Amniotic stem cell (primary cell): ENCODE measurements at places on chromosomes 6 and 20.

- no peak for DNase-seq
Observed at GRCh38 chr6:145244349-145245100, 490.8 kb downstream of the EPM2A start.

DNA sequence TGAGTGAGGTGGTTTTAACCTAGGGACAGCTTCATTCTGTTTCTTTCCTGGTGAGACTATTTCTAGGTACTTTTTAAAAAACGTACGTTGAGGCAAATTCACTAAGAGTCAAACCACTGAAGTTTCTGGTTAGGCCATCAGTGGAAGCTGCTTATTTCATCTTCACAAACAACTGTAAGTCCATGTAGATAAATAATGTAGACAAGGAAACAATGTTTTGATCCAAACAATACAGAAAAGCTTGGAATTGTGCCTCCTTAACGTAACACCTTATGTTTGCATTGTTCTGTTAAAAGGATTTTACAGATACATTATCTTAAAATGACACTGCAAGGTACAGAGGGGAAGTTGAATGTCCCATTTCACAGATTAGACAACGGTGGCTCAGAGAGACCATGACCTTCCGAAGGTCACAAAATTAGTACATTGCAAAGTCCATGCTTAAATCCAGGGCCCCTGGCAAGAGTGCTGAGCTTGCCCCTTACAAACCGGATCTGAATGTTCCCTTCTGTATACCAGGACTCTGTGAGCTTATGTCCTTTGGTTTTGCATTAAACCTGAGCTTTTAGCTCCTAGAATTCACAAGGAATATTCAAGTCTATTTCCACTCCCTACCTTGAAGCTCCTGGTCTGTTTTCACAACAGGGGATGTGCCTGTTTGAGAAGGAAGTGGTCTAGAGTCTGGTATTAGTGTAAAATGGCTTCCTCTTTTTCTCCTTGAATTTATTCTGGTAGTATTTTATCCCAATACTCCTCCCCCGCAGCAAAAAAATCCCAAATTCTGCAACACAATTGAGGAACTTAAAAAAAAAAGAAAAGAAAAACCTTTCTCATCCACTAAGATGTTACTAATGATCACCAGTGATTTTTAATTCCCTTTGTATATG lies 28.9 kb upstream of the ZNF217 start:
- DNase-seq: no peak

- DNase-seq: no peak
Observed at GRCh38 chr20:46006022-46006705, 2.5 kb upstream of the MMP9 start.

- no peak for DNase-seq
Observed at GRCh38 chr6:5840734-5841390, 165.9 kb downstream of the NRN1 start.

DNA sequence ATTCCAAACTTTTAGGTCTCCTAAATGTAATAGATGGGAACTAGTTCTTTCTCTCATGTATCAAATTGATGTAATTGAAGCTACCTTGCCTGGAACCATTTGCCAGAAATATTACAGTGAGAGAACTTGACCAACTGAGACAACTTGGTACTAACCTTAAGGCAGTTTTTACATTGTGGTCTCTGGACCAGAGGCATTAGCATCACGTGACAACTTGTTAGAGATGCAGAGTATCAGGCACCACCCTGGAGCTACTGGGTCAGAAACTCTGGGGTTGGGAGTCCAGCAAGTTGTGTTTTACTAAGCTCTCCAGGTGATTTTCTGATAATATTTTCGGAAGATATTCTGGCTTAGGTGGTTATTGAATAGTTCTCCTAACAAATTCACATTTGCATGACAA lies 982.1 kb upstream of the SLC35B3 start:
- no peak for DNase-seq

DNA sequence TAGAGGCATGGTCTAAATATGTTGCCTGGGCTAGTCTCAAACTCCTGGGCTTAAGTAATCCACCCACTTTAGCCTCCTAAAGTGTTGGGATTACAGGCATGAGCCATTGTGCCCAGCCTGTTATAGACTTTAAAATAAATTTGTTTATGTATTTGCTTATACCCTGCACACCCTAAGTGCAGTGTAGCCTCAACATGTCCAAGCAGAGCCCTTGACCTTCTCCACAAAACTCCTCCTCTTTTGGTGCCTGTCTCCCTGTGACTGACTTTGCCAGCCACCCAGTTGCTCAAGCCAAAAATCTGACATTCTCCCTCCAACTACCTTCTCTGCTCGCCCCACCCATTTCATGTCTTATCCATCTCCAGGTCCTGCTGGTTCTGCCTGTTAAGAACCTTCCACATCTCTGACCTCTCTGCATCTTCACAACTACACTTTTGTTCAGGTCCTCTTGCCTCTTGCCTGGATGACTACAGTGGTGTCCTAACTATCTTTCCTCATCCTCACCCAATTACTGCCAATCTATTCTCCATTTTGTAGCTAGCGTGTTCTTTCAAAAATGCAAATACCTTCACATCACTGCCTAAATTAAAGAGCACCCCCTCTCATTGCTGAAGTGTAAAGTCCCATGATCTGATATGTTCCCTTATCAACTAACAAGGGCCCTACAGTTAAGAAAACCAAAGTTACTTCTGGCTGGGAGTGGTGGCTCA lies 11.2 kb upstream of the KIFC1 start:
- DNase-seq: no peak

DNA sequence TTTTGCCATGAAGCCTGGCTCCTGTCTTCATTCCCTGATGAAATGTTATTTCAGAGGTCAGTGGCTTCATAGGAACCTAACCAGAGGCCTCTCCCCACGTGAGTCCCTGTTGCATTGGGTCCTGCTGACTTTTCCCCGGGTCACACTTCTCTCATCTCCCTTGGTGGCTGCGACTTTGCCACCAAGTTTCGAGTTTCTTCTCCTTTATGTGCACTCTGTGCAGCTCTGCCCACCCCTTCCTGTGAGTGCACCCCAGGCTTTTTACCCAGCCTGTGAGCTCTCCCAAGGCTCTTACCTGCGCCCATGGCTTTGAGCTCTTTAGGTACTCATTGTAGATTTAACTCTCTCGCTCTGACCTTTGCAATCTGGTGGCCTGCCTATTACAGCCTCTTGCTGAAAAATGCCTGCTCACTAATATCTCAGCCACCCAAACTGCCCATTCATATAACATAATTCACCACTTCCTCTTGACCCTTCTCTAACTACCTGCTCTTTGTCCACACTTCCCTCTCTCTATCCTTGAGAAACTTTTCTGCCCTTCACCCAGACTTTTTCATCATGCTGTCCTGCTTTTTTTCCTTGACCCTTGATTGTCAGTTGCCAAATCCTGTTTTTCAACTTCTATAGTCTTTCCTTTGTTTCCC lies 105.9 kb downstream of the SASH1 start:
- no peak for DNase-seq

- DNase-seq: no peak
Observed at GRCh38 chr20:3218307-3218988, 9.2 kb downstream of the ITPA start.

GRCh38 chr6:30490026-30490876 lies 942 bp downstream of the HLA-E start:
- no peak for DNase-seq

DNA sequence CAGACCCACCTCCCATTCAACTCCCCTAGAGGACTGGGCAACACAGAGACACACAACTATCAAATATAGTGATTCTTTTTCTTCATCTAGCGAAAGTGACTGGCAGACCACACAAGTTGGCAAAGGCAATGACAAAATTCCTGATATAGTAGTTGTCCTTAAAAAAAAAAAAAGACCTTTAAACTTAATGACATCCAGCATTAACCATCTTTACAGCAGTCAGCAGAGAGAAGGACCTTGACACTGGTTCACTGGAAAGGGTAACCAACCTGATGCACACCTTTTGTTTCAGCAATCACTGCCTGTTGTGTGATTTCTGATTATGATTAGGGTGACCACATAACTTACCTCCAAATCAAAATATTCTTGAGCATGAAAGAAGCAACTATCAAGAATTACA lies 1.7 kb upstream of the CNKSR3 start:
- DNase-seq: no peak

DNA sequence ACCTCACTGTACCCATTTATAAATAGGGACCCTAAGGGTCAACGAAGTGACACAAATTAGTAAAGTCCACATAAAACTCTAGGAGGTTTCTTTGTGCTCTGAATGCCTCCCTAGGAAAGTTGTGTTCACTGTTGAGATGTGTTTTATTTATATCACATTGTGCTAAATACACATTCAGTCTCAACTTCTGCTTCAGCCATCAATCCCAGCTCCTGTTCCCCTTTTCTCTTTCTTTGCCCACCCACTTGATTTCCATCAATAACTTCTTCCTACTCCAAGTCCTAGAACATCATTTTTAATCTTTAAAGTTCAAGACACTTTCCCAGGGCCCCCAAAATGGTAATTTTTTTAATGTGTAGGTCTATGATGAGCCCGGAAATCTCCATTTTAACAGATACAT lies 208.3 kb upstream of the RAB32 start:
- no peak for DNase-seq

DNA sequence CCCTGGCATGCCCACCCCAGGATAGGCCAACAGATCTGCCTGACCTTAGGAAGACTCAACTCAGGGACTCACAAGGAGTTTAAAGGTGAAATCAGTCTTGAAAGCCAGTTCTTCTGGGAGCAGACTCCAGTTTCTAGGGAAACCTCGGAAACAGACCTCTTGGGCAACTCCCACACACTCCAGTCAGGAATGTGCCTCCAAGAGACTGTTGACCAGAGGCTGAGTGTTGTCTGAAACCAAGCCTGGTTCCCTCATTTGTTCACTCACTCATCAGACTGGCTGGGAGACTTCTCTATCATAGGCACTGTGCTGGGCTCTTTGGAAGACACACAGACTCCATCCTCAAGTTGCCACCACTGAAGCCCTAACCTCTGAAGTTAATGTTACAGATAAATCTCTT lies 1.8 kb downstream of the TREM1 start:
- no peak for DNase-seq

DNA sequence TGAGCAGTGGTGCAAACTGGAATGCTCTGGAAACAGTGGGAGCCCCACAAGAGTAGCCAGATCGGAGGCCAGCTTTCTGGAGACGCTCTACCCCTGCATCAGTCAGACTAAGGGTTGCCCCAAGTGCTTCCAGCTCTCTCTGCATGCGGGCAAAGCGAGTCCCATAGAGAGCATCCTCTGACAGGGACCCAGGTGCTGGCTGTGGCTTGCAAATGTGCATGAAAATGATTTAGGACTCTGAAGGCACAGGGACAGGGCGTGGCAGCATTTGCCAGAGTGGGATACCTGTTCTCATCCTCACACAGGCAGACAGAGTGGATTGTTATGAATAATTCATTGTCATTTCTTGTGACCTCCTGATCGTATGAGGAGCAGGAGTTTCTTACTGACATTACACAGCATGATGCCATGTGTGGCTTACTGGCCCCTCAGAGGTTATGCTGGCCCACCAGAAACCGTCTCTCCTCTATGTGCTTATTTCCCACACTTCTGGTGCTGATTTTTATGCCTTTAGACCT lies 10.3 kb downstream of the RIN2 start:
- no peak for DNase-seq

GRCh38 chr20:38283236-38283635 lies 20.7 kb upstream of the BPI start:
- DNase-seq: no peak

GRCh38 chr6:154614101-154614500 lies 103.6 kb upstream of the CNKSR3 start:
- DNase-seq: no peak

DNA sequence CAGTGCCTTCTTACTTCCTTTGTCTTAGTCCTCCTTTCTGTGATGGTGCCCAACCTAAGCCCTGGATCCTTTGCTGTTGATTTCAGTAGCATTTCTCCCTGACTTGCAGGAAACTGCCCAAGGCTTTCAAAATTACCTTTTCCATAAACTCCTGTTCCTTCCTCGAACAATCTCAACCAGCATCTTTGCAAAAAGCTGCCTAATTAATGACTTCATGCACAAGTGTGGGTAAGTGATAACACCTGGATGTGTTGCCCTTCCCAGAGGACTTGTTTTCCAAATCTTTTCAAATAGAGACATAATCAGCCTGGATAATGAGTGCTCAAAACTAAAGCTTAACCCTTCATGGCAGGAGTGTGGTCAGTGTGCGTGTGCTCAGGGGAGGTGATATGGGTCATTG lies 118.0 kb downstream of the PCSK2 start:
- no peak for DNase-seq

GRCh38 chr20:38133680-38134426 lies 31.2 kb downstream of the TGM2 start:
- DNase-seq: no peak

DNA sequence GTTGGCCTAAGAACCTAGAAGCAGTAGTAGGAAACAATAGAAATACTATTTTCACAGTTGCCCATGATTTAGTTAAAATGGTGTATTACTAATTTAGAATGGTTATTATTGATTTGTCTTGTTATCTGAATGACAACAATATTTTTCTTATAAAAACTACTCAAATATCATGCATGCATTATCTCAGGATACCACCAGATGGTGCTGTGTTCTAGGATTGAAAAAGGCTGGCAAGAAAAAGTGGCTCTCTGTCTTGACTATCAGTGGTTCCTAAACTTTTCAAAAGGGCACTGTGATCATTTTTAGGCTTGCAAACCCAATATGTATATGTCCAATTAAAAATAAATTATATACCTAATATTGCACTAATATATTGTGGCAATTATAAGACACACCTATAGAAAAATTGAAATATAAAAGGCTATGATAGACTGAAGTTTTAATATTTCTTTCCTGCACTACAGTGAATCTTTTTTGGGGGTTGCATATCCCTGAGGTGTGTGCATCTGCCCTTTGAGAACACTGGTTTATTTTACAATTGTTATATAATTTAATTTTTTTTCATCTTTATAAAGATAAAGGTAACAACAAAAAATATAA lies 131.7 kb upstream of the MLIP start:
- DNase-seq: no peak

GRCh38 chr20:32485770-32486478 lies 99.2 kb downstream of the NOL4L start:
- no peak for DNase-seq

- DNase-seq: no peak
Observed at GRCh38 chr6:51753635-51754034, 333.8 kb downstream of the PKHD1 start.

DNA sequence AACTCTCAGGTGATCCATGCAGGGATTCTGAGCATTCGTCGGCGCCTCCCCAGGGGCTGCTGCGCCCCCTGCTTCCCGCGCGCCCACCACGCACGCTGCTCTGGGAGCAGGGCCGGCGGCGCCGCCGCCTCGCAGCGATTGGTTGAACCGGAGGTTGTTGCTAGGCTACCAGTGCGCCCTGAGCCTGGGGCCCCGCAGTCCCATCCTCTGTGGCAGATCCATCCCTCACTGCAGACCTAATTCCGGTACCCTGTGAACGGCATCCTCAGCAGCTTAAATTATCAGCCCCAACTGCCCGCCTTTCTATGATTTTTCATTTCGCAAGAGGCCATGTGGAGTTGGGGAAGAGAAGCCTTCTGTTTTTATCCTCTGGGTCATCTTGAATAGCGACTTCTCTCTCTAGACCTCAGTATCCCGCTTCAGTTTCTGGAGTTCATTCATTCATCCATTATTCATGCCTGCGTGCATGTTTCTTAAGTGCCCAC lies 15.4 kb downstream of the PNPLA1 start:
- no peak for DNase-seq
